Brain pericyte (primary cell): ENCODE measurements at places on chromosomes 7 and 10.

DNA sequence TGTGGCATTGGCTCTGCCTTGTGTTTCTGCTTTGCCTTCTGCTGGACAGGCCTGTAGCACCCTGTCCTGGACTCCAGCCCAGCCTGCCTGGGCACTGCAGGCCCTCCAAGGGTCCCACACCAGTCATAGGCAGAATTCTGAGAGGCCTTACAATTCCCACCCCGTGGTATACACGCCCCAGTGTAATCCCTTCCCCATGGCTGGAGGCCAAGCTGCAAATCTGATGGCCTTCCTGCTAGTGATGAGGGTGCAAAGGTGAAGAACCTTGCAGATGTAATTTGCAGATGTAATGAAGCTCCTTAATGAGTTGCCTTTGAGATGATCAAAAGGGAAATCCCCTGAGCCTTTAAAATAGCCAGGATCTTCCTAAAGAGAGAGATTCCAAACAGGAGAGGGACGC, 325.1 kb upstream of the ZNF32 start:
- no peak for DNase-seq

DNA sequence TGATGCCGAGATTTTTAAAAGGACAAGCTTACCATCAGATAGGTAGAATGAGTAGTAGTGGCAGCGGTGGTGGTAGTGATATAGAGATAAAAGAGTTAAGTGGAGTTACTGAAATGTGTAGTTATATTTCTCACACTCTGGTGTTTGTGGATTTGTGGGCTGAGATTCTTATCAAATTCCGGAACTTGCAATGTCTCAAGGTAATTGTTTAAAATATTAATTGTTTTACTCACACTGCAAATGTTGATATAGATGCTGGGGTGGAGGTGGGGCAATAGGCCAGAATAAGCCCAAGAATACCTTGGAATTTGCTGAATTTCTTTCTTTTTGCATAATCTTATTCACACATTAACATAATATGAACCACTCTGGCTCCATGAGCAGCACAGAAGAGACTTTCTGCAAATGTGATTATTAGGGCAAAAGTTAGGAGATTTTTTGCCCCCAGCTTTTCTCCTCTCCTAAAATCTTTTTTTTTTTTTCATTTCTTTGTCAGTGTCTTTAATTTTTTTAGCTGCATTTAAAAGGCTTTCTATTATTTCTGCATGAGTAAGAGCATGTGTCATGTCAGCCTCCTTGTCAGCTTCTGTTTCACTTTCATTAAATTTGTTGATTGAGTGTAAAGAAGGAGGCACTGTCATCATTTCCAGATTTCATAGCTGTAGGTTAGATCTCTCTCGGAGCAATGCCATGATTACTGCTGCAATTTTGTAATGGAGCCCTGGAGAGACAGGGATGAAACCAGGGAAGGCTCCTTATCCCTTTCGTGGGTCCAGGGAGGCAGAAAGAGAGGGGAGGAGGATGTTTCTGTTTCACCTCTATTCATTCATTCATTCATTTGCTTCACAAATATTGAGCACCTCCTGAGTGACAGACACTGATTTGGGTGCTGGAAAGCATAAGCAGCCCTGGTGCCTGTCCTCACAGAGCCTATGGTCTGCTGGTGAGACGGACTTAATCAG, 13.1 kb upstream of the SGMS1 start:
- no peak for DNase-seq

GRCh38 chr7:44068054-44068453, 2.7 kb upstream of the PGAM2 start:
- DNase-seq: no peak

- DNase-seq: no peak
These were observed 9.3 kb downstream of the DAGLB start for GRCh38 chr7:6438427-6438826.

- DNase-seq: no peak
These were observed 350.6 kb upstream of the MKI67 start for GRCh38 chr10:128476845-128477244.

DNA sequence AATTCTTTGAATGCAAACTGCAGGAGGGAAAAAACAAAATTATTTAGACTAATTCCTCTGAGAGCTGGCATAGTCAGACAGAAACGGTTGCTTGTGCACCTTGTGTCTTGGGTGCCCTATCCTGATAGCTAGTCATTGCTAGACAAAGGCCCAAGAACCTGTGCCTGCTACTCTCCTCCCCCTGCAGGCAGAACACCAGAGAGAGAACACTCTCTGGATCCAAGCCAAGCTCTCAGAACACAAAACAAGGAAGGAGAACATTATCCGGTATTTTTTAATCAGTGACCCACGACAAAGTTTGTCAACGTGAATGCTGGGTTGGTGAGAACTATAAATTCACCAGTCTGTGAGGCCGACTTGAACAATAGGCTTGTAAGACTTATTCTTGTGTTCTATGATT, 18.8 kb upstream of the PPP1R9A start:
- no peak for DNase-seq

DNA sequence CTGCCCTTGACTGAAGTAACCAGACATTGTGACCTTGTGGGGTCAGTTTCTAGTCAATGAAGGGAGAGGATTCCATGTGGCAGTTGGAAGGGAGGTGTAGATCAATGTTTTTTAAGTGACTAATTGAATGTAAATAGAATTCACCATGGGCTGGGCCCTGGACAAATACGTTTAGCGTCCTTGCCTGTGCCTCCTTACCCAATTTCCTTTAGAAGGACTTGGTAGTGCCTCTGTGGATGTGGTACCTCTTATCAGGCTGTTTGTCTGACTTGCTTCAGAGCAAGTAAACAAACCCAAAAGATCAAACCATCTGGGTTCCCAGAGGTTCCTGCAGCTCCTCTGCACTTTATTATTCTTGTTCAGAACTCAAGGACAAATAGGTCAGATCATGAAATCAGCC, 4.3 kb upstream of the KAT6B start:
- no peak for DNase-seq

DNA sequence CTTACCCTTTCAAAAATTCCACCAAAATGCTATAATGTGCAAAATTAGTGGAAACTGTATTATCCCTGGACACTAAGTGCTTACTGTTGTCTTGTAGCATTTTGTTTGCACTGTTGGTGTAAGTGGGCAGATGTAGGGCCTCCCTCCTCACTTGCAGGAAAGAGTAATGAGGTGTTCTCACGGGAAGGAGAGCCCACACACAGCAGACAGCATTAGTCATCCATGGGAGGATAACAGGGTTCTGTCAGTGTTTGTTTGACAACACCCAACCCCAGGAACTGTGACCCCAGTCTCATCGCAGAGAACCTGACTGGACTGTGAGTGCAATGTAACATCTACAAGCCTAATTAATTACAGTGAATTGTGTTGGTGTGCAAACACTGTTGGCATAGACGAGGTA, 58.7 kb upstream of the VSTM2A start:
- DNase-seq: no peak

DNA sequence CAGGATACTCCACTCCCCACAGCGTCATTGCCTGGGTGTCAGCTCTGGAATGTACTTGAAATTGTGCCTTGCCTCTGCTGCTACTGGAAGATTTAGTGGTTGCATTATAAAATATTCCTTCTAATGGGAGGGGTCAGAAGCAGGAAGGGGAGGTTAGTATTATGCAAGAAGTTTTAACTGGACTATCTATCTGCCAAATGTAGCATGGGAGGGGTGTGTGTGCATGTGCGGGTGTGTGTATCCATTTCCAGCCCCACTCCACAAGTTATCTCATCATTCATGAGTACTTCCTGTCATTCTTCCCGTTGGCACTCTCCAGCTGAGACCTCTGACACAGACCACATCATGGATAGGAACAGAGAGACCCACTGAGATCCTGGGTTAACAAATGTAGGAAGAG, 13.4 kb downstream of the MBL2 start:
- DNase-seq: no peak

GRCh38 chr10:114576716-114577115, 81.4 kb downstream of the ABLIM1 start:
- no peak for DNase-seq

GRCh38 chr7:36967387-36967786, 243.1 kb upstream of the AOAH start:
- no peak for DNase-seq

DNA sequence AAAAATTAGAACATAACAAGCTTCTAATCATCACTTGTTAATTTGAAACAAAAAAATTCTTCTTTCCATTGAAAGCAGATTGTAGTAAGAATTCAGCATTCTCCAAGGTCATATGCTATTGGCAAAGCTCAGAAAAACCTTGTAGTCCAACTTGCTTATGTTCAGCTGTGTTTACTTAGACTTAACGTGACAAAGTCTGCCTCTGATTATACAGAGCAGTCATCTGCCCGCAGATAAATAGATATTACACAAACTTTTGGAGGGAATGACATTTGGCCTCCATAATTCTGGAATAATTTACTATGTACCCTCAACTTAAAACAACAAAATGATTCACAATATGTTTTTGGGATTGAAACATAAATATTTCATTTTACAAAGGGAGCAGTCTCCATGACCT, 45.8 kb downstream of the MKX start:
- DNase-seq: no peak

GRCh38 chr10:117989962-117990361, 56.8 kb downstream of the RAB11FIP2 start:
- DNase-seq: no peak

- no peak for DNase-seq
These were observed 292.5 kb downstream of the CCDC3 start for GRCh38 chr10:12709000-12709401.

DNA sequence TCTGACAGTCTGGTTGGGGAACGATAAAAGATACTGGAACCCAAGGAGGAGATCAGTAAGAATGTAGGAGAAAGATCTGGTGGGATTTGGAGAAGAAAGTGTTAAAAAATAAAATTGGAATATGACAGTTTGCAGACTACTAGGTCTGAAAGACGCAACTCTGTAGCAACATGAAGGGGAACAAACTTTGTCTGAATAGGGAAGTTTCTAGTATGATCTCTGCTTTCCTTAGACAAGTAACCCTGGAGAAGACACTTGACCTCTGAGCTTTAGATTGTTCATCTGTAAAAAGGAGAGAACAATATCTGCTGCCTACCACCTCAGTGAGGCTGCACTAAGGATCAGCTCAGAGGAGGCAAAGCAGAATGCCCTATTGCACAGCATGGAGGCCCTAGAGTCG, 3.0 kb upstream of the PRSS1 start:
- no peak for DNase-seq

GRCh38 chr7:34184466-34184865, 279.1 kb downstream of the BMPER start:
- DNase-seq: no peak

DNA sequence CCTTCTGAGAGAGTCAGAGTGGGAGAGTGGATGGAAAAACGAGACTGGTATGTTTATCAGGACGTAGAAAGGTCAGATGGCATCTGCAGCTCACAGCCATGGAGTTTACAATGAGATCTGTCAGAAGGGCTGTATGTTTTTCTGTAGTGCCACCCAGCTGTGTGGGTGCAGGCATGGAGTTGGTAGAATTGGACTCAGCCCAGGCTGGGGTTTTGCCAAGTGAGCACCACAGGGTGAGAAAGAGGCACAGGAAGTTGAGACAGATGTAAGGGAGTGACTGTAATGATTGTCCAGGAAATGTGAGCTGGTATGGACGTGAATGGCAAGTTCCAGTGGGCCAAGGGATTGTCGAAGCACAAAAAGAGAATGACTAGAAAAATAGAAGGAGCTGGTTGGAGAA, 9.1 kb upstream of the ZYX start:
- DNase-seq: no peak

DNA sequence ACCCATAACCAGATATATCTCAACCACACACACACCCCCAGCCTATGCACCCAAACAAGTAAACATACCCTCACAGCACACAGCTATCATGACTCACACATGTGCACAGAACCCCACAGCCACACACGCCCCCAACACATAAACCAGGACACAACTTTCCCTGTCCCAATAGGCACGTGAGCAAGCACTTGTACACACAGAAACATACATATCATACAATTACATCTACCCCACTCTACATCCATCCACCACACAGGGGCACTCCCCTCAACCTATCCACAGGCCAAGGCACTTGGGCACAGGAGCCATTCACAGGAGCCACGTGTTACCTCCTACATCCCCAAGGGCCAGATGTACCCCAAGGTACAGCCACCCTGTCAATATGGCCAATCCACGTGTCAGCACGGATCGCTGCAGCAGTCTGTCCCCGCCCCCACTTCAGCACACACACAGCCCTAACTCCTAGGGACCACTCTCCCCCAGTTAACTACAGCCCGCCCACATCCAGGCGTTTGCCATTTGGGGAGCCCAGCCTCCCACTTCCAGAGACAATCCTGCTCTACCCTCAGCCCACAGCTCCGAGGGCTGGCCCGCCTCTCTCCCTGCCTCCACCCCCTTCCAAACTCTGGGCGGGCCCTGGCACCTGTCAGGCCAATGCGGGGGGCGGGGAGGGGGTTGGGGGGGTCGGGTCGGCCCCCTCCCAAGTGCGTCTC, 163.5 kb downstream of the SH3PXD2A start:
- DNase-seq: no peak

DNA sequence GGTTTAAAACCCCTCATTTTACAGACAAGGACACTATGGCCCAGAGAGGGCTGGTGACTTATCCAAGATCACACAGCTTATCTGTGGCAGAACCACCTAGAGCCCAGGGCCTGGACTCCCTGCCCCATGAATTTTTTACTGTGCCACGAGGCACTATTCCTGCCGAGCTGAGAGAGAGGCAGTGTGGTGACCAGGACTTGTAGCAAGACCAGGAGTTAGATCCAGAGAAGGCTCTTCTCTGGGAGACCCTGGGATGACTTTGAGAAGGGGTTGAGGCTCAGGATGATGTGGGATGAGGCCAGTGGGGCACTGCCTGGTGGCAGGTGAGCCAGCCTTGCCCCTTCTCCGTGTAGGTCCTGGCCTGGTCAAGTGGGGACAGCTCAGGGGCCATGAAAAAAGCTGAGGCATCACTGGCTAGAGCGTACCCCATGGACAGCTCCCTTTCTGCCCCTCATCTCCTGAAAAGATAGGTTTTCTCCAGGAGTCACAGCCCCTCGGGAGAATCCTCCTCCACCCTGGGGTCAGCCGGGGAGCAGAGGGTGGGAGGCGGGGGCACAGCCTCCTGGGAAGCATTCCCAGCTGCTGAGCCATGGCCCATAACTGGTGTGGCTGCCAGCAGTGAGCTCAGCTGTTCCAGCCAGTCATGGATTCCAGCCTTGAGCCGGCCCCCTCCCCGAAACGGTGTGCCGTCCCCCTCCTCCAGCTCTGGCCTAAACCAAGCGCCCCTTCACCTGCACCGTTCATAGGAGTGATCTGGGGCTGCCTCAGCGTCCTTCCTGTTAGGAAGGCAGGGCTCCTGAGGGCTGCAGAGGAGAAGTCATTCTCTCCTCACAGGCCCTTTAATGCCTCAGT, 5.8 kb downstream of the FLNC start:
- DNase-seq: no peak
